ENCODE measurements at places on chromosomes 6 and 20.

DNA sequence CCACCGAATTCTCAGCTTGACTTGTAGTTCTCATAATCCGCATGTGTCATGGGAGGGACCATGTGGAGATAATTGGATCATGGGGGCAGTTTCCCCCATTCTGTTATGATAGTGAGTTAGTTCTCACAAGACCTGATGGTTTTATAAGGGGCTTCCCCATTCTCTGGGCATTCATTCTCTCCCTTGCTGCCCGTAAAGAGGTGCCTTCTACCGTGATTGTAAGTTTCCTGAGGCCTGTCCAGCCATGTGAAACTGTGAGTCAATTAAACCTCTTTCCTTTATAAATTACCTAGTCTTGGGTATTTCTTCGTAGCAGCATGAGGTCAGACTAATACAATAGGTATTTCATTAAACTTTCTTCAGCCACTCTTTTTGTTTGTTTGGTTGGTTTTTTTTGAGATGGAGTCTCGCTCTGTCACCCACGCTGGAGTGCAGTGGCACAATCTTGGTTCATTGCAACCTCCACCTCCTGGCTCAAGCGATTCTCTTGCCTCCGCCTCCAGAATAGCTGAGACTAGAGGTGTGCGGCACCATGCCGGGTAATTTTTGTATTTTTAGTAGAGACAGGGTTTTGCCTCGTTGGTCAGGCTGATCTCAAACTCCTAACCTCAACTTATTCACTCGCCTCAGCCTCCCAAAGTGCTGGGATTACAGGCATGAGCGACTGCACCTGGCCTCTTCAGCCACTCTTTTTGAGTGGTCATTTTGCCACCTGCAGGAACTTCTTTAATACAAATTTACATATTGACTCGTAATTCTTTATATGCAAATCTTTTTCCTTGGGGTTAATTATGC, 36.3 kb downstream of the GSTA2 start:
- DNase-seq: no peak

- no peak for DNase-seq
Observed at GRCh38 chr6:2375443-2375842, 130.0 kb upstream of the GMDS start.

GRCh38 chr6:38987503-38987902, 61.1 kb upstream of the GLP1R start:
- DNase-seq: no peak

DNA sequence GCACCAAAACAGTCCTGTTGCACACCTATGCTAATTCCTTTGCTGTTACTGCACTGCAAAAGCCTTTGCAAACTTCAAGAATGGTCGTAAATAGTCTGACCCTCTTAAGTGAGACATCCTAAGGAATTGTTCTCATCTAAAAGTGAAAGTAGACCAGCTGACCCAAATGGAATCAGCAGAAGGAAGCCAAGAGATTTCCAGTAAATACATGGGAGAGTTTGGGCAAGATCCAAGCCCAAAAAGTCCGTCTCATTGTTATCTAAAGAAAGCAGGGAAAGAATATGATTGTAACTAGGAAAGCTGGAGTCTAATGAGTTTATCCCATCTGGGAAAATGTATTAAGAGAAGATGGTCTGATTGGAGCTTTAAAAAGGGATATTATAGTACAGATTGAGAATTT, 43.0 kb upstream of the HIVEP1 start:
- DNase-seq: no peak

DNA sequence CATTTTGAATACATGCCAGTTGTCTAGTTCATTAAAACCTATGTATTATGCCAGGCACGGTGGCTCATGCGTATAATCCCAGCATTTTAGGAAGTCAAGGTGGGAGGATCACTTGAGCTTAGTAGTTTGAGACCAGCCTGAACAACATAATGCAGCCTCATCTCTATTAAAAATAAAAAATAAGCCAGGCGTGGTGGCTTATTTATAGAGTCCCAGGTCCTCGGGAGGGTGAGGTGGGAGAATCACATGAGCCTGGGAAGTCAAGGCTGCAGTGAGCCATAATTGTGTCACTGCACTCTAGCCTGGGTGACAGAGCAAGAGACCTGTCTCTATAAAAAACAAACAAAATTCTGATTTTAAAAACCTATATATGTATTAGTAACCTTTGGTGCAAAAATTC, 27.5 kb downstream of the ORC3 start:
- no peak for DNase-seq

GRCh38 chr20:2507464-2507863, 1.3 kb downstream of the ZNF343 start:
- no peak for DNase-seq

GRCh38 chr6:5995658-5995948, 11.1 kb downstream of the NRN1 start:
- no peak for DNase-seq

DNA sequence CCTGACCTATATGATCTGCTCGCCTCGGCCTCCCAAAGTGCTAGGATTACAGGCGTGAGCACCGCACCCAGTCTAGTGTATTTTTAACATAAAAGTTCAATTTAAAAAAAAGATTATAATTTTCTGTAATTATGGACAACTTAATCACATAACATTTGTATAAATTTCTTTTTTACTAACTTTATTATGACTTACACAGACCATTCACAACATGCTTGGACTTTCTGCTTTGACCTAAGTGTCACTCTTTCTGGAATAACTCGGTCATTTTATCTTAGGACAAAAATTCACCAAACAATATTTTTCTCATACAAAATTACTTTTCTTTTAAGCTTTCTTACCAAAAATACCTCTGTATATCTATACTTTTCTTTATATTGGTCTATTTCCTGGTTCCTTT, 15.4 kb upstream of the IL22RA2 start:
- no peak for DNase-seq

GRCh38 chr6:94227741-94228140, 808.4 kb upstream of the EPHA7 start:
- no peak for DNase-seq

DNA sequence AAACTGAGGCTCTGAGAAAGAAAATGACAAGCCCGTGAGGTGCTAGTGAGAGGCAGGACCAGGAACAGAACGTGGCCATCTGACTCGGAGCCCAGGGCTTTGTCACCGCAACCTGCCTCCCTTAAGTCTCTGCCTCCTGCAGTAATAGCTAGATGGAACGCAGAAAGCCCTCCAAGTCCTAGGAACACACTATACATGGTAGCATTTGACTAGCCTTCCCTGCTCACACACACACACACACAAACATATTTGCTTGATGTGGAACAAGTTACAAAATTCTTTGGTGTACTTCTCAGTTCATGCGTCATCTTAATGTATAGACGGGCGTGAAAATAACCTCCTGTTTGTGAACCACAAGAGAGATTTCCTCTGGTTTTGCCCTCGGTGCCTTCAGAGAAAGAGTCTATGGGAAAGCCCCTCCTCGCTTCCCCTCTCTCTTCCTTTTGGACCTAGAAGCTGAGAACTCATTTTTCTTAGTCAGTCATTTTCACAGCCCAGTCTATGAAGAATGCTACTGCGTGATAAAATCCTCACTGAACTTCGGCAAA, 38.8 kb downstream of the C6orf52 start:
- no peak for DNase-seq

- no peak for DNase-seq
Observed at GRCh38 chr6:101462576-101462975, 69.1 kb downstream of the GRIK2 start.

GRCh38 chr20:43185901-43186300, 3.8 kb downstream of the PTPRT start:
- no peak for DNase-seq

DNA sequence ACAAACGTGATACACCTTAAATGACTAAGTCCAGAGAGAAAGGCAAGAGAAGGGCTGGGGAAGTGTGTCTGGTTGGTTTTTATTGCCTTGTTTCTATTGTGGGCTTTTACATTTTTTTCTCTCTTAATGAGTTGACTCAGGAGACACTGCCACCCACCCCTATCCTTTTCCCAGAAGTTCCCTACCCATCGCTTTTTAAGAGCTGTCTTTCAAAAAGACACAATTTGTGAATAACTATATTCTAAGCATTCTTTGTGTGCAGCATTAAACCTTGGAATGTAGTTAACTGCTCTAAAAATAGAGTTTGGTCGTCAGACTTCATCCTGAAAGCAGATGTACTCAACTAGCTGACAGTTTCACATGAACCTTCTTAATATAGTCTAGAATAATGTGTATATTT, 174.9 kb downstream of the ISM1 start:
- DNase-seq: no peak

- DNase-seq: no peak
Observed at GRCh38 chr6:100062621-100063020, 68.6 kb upstream of the MCHR2 start.

DNA sequence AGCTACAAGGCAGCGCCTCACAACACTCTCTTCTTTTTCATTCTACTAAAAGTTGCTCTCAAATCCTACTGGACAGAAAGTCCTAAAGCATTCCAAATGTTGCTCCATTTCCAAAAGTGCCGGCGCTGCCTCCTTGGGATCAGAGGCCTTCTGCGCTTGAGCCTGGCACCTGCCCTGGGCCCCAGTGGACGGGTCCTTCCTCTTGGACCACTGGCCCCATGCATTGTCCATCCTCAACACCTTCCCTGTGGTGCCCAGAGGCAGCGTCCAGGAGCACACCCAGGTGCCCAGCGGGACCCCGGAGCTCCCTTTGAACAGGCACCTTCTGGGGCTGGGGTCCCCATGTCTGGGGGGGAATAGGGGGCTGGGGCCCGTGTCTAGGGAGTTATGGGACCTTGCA, 205.2 kb downstream of the ERMARD start:
- DNase-seq: peak; percentile 2

DNA sequence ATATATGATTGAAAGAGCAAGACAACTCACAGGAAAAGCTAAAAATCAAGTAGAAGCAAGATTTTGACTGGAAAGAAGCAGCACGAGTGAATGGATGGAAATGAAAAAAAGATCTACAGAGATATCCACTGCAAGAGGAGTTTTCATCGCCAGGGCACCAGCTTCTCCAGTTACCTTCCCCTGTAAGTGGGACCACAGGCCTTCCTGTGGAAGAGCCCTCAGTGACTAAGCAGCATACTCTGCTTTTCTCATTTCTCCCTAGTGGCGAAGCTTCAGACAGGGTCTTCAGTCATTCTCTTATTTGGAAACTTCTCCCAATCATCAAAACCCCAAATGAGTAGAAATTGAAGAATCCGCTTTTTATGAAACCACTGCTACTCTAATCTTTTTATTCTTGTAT, 40.5 kb downstream of the ADGRB3 start:
- no peak for DNase-seq

GRCh38 chr6:128209771-128210170, 308.9 kb upstream of the THEMIS start:
- DNase-seq: no peak

- DNase-seq: no peak
Observed at GRCh38 chr6:147734151-147734550, 225.7 kb downstream of the SAMD5 start.

DNA sequence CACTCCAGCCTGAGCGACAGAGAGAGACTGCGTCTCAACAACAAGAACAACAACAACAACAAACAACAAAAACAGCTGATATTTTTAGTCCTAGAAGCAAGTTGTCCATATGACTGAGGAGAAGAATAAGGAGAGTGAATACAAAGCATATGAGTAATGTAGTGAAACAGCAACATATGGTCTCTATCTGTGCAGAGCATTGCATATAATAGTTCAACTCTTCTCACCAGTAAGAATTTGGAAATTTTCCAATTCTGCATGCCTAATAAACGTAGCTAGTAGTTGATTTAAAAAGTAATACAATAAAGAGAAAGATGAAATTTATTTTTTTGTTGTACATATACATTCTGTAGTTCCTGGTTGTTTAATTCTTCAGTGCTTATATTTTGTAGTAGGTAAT, 129.7 kb upstream of the FAM83B start:
- no peak for DNase-seq

GRCh38 chr6:17389274-17389847, 4.0 kb upstream of the CAP2 start:
- DNase-seq: no peak

GRCh38 chr6:27293436-27294098, 18.5 kb downstream of the POM121L2 start:
- no peak for DNase-seq

DNA sequence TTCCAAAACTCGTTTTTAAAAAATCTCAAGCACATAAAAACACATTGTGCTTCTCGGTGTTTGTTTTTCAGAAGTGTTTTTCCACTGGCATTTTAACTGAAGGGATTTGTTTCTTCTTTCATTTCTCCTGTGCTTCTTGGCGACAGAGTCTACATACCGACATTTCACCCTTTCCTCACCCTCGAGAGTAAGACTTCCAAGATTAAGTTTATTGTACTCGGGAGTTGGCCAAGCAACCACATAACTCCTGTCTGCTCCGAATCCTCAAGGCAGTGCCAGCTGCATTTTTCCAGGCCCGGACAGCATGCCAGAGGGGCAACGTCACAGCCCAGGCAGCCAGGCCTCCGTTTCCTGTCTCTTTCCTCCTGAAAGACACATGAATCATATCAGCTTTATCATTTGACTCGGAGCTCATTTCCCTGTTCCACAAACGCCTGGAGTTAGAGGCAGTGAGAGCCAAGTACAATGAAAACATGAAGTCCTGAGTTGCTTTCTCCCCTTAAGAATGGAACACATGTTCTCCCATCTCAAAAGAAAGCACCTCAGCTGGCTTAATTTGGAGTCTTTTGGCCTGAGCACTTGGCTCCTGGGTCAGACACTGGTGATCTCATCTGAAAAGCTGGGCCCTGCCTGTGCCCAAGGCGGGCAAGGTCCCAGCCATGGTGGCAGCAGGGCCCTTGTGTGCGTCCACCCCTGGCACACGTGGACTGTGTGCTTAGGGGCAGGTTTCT, 23.2 kb upstream of the FAM50B start:
- DNase-seq: peak; percentile 89

- DNase-seq: no peak
Observed at GRCh38 chr20:14878676-14879019, 541.2 kb upstream of the FLRT3 start.

DNA sequence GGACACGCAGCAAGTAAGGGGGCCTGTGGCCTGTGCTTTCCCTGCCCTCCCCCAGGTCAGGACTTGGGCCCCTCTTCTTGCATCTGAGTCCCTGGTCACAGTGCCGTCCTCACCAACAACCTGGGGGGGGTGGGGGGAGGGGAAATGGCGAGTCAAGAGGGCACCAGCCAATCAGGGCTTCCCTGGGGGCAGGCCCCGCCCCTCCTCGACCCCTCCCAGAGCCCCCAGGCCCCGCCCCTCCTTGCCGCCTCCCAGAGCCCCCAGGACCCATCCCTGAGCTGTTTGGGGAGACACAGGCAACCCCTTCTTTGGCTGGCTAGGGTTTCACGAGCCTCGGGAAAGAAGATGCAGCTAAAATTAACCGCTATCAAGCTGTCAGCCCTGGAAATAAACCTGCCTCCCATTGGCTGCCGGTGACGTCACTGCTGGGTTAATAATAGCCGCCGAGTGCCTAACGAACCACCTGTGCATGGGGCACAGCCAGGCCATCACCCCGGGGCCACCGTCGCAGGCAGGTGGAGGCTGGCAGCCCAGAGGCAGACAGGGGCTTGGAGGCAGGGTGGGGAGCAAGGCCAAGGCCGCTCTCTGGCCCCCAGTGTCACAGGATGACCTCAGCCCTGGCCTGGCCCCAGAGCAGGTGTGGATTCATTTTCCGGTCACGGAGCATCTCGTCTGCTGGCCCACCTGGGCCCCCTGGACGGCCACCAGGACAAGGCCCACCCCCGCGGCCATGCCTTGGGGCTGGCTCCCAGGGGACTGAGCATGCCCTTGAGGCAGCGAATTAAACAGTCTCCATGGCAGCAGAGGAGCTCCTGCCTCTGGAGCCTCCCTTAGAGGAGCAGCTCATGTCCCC, 3.2 kb upstream of the EEF1A2 start:
- DNase-seq: no peak

Measured in breast epithelium (tissue), 4 donors.